ENCODE measurements at places on chromosomes 5 and 9. TPM values are rescaled to one million over a fixed set of nuclear protein-coding genes. Genes with fewer than 3 reads are reported as not detected.

Gene UNC5A
- 1.7 TPM for polyA plus RNA-seq

Gene DDX4
- 0.13 TPM for polyA plus RNA-seq

Gene SUSD3
- polyA plus RNA-seq = 1.7 TPM

Gene PCDHGB1
- 0.36 TPM for polyA plus RNA-seq

Gene CCL21
- polyA plus RNA-seq = 10.9 TPM

Gene MYOT
- polyA plus RNA-seq = 275 TPM

Gene PCDHGA2
- 2.9 TPM for polyA plus RNA-seq

Gene SLC23A1
- polyA plus RNA-seq = 0.30 TPM

Gene CRB2
- 0.12 TPM for polyA plus RNA-seq

Gene DMRTA1
- polyA plus RNA-seq = 0.18 TPM

Gene GRIN1
- not detected for polyA plus RNA-seq

Gene C9orf40
- polyA plus RNA-seq = 5.9 TPM

Gene CDC20B
- polyA plus RNA-seq = 0.13 TPM

Gene RNF183
- polyA plus RNA-seq = not detected

DNA sequence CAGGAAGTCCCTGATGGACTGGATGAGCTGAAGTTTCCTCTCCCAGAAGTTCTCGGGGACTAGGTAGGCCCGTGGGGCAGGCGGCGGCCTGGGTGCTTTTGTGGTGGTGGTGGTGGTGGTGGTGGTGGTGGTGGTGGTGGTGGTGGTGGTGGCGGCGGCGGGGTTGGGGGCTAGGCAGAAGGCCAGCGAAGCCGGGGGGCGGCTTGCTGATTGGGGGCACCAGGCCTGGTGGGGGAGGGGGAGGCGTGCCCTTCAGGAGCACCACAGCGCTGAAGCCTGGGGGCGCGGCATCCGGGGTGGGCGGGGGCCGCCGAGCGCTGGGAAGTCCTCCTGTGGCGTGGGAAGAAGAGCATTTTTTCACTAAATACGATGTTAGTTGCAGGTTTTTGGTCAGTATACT, 26.9 kb downstream of the SPATA31C1 start:
- no peak for DNase-seq

- no peak for DNase-seq
Measured at GRCh38 chr5:58011301-58011700, 448.6 kb downstream of the PLK2 start.

DNA sequence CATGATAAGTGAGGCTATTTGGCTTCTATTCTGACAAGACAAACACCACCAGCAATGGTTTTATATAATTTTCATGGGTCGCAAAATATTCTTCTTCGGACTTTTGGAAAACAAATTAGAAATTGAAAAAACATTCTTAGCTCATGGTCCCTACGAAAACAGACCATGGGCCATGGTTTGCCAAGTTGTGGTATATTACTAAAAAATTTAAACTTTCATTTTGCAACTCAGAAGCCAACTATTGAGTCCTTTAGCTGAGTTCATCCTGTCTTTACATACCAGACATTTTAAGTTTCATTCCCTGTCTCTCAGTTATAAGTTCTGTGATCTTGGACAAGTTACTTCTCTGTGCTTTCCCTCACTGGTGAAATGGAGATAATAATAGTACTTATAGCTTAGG, 198.1 kb downstream of the CSNK1G3 start:
- DNase-seq = no peak

DNA sequence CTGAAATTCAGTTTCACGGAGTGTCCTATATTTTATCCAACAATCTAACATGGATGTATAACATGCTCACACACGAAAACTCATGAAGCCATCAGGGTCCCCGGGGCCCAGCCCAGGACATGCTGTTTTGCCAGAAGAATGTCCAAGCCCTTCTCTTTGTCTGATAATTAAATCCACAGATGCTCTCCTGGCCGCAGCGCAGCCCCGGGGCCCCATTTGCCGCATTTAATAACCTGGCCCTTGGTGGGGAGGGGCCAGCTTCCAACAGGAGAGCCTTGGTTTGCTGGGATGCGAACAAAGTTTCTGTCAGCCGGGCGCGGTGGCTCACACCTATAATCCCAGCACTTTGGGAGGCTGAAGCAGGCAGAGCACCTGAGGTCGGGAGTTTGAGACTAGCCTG, 30.0 kb downstream of the PLPP7 start:
- peak; percentile 90 for DNase-seq

DNA sequence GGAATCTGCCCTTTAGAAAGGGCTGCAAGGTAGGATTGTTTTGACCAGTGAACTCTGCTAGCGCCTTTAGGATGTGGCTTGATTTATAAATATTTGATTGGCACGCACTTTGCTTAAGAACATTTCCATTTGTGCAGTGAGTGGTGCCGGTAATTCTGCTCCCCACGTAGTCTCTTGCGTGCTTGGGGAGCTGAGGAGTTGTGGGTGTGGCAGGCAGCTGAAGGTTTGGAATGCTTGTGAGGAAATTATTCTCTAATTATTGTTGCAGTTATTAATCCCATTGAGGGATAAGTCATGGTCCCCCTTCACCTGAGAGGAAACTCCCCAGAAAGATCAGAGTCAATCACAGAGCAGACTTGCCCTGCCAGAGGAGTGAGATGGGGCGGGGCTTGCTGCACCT, 76.7 kb downstream of the FGF1 start:
- DNase-seq = no peak

- no peak for DNase-seq
Measured at GRCh38 chr5:68946728-68947127, 147.1 kb upstream of the SLC30A5 start.

- DNase-seq = no peak
Measured at GRCh38 chr9:70229579-70229978, 29.2 kb upstream of the SMC5 start.

DNA sequence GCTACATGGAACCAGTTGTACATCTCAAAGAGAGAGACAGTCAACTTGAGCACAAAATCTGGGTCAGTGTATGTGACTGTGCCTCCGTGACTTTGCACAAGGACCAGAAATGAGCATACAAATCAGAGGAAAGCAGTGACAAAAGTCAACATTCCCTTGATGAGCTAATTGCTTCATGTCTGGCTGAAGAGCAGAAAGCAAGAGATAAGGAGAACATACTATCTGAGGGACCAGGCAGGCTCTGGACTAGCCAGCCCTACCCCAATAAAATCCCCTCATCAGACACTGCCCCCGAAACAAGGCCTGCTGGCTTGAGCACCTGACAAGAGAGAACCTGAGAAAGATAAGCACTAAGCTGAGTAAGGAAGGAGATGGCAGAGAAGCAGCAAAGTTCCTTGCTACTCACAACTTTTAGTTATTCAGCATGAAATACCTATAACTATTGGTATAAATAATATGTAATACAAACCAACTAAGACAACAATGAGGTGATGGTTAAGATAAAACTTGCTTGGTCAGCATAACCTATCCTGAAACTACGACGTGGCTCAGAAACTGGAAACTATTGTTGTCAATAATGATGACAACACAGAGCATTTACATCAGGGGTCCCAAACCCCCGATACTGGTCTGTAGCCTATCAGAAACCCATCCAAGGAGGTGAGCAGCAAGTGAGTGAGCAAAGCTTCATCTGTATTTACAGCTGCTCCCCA, 9.5 kb downstream of the SIL1 start:
- no peak for DNase-seq

- no peak for DNase-seq
Measured at GRCh38 chr5:114447084-114447773, 85.4 kb downstream of the KCNN2 start.

DNA sequence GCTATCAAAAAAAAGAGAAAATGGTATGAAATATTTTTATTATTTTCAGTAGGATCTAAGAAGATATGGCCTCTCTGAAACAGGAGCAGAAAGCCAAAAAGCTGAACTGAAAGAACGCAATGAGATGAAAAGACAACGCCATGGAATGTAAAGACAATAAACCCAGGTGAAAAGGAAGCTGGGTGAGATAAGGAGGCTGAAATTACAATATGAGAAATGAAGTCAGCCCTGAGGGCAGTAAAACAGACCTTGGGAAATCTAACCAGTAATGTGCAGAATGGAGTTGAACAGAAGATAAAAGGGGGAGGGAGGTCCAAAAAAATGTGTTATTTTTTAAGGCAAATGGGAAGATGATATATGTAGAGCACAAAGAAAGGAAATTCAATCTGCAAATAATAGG, 265.3 kb downstream of the ENC1 start:
- DNase-seq = no peak

DNA sequence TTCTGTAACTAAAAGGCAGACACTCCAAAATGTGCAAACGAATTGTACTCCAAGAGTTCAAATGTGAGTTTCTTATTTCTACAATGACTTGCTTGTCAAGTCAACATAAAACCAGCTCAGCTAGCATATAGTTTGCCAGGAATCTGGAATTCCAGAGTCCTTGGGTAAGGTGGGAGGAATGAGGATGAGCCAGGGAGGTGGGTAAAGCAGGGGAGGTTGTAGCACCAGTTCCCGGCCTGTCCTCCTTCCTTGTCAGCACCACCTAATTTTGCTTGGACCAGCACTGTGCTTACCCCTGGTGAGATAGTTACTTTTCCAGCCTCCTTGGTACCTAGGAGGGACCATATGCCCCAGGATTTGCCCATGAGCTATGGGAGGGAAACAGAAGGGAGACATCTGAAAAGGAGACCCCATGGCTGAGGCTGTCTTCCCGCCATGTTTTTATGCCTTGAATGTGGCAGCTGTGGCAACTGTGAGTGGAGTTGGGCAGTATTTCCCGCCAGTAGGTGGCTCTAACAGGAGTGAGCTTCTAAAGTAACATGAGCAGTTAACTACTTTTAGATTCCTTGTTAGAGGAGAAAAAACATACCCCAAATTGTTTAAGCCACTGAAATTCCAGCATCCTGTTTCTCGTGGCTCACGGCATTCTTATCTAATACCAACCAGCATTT, 302.5 kb downstream of the TENT4A start:
- no peak for DNase-seq

- DNase-seq = no peak
Measured at GRCh38 chr5:141272906-141273305, 27.7 kb downstream of the PCDHB15 start.

GRCh38 chr9:2359891-2360471, 261.6 kb upstream of the VLDLR start:
- DNase-seq = no peak

GRCh38 chr5:15069407-15069905, 197.9 kb upstream of the ANKH start:
- no peak for DNase-seq

GRCh38 chr9:133880851-133881661, 111.1 kb downstream of the VAV2 start:
- DNase-seq = no peak

DNA sequence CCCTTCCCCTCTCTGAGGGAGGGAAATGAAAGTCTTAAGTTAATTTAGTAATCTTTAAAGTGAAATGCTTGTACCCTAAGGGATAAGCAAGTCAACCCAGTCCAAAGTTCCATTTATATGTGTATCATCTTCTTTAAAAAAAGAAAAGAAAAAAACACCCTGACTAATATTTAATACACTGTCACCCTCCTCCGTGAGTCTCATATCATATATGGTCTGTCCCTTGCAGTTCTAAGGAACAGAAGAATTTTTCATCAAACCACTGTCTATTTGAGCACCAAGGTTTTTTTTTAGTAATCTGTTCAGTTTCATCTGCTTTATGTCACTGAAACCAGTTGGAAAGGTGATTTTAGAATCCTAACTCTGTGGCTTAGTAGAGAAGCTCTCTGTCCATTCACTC, 15.2 kb downstream of the TNIP1 start:
- DNase-seq = no peak

DNA sequence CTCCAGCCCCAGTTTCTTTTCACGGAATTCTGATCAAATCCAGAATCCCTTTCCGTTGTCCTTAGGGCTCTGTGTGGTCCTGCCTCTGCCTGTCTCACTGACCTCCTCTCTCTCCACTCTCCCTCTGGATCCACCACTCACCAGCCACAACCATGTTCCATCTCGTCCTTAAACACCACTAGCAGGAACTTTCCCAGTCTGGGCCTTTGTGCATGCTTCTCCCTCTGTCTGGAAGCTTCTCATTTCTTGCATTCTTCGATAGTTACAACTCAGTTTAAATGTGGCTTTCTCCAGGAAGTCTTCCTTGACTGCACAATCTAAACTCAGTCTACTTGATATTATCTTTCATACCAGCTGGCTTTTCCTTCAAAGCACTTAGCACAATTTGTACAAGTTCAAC, 117.7 kb upstream of the MSX2 start:
- no peak for DNase-seq

- no peak for DNase-seq
Measured at GRCh38 chr9:92432972-92433548, 8.8 kb upstream of the OMD start.

- no peak for DNase-seq
Measured at GRCh38 chr9:68872026-68872501, 141.8 kb downstream of the PRKACG start.

- no peak for DNase-seq
Measured at GRCh38 chr5:133317558-133317957, 265.7 kb downstream of the HSPA4 start.

- no peak for DNase-seq
Measured at GRCh38 chr5:100855295-100855694, 47.8 kb downstream of the ST8SIA4 start.

GRCh38 chr5:175892015-175892800, 20.8 kb downstream of the CPLX2 start:
- DNase-seq = no peak

DNA sequence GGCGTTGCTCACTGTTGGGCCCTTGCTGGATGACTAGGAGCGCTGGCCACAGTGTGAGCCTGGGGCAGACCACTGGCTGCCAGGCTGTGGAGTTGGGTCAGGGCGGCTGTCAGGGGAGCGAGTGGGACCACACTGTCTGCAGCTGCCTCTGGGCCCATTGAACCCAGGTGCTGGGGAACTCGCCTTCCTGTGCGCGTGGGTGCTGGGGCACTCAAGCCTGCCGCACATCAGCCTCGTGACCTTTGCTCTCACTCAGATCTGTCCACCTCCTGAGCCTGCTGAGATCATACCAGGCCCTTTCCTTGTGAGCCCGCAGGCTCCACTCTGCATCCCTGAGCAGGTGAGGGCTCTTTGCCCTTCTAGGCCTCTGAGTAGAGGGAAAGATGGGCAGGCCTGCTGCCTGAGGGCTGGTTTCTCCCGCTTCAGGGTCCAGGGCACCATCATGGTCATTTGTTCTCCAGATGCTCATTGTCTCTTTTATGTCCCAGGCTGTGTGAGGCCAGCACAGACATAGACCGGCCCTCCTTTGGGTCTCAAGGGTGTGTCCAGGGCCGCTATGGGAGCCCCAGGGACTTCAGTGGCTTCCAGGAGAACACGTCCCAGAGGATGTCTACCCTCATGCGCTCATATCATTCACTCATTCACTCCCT, 26.5 kb downstream of the WNK2 start:
- no peak for DNase-seq

- DNase-seq = no peak
Measured at GRCh38 chr9:128310461-128310860, 11.8 kb downstream of the TRUB2 start.

GRCh38 chr9:91036356-91036755, 234.7 kb downstream of the SYK start:
- no peak for DNase-seq

GRCh38 chr5:128534726-128535125, 3.3 kb downstream of the FBN2 start:
- peak; percentile 74 for DNase-seq

- peak; percentile 88 for DNase-seq
Measured at GRCh38 chr9:2016408-2017330, 1.5 kb downstream of the SMARCA2 start.

GRCh38 chr9:84556556-84556955, 113.0 kb upstream of the NTRK2 start:
- DNase-seq = no peak

All from muscle of back (tissue), 13 donors.